ENCODE measurements at places on chromosomes 1 and 21.

- no peak for DNase-seq
These were observed 94.8 kb downstream of the CRB1 start for GRCh38 chr1:197362871-197363270.

DNA sequence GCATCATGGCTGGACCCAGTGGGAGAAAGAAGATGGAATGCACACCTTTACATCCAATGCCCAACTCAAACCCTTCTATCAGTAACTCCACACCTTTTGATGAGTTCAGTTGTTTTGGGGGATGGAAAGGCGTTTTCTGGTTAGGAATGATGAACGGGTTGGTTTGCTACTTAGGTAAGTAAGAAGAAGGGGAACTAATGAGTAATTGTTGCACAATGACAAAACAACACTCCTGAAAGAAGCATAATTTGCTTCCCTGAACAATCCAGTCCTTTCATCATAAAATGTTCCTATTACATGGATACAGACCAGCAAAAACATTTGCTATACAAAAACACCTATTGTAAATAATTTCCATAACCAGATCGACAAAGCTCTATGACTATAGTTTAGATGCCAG is 35.9 kb upstream of the NFIA start:
- no peak for DNase-seq

GRCh38 chr21:41852929-41853320 is 26.2 kb downstream of the PRDM15 start:
- no peak for DNase-seq

DNA sequence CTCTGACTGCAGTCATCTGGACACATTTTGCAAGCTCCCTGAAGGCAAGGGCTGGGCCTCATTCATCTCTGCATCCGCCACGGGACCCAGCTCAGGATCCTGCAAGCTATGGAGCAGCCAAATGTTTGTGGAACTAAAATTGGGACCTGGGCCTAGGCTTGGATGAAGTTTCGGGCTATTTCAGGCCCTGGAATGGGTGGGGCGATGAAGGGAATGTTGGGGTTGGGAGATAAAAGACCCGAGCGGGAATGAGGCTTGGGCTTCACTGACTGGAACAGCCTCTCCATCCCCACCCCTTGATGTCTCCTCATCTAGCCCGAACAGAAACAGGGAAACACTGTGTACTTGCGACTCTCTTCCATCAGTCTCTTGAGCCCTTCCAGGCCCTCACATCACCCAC is 7.3 kb upstream of the AHCYL1 start:
- no peak for DNase-seq

- DNase-seq = no peak
These were observed 413.0 kb downstream of the NEGR1 start for GRCh38 chr1:71869326-71869725.

- no peak for DNase-seq
These were observed 12.7 kb downstream of the LCK start for GRCh38 chr1:32263744-32264143.

DNA sequence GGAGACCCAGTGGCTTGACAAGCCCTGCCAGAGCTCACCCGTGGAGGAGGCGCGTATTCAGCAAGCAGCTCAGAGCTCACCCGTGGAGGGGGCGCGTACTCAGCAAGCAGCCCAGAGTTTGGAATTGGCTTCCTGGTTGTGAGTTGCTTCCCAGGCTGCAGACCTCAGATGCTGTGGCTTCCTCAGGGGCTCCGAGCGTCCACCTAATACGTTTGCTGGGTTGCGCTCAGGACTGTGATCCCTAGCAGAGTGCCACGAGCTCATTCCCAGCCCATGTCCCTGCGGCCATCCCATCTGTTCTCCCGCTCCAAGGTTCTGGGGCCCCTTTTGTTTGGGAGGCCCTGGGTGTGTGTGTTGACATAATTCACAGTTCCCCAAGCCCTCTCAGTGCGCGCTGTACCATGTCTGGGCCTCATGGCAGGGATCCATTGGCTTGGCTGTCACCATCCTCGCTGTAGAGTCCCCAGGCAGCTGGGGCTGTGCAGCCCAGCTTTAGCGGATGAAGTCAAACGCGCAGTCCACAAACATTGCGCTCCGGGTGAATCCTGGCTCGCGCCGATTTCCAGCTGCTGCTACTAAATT is 3.6 kb downstream of the AJAP1 start:
- DNase-seq = peak; percentile 15

- DNase-seq = no peak
These were observed 808 bp downstream of the MAP3K21 start for GRCh38 chr1:233328142-233328921.

- peak; percentile 9 for DNase-seq
These were observed 23.1 kb upstream of the HFM1 start for GRCh38 chr1:91427741-91428140.

DNA sequence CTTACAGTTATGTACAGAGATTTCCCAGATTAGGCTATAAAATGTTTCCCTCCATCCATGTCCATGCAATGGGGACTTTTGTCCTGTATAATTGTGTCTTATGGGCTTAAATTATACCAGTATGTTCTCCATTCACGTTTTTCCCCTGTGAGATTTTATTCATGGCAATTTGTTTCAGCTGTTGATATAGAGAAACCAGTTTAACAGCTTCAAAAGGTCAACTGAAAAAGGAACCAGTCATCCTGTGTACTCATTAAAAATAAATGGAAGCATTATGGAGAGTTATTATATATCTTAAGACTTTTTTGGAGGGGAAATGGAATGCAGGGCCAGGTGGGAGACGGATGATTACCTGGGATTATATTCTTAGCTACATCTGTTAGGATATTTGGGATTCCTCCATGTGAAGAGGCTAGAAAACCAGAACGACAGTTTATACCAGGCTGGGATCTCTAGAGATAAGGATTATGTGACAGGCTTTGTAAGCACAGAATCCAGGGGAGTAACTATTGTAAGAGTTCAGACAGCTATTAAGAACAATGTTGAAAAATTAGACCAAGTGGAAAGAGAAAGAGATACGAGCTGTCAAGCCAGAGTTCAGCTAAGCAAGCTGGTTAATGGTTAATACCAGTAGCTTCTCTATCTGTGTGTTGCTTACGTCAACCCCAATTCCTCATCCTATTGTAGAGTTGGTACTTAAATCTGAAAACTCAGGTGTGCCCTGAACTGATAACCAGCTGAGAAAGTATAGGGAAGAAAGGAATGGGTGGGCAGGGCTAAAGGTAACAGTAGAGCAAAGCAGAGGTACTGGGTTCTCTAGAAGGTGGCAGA is 12.4 kb upstream of the ZNF697 start:
- no peak for DNase-seq

All from DMS79 (cell line).